ENCODE measurements at places on chromosomes 1 and 21. TPM values are rescaled to one million over a fixed set of nuclear protein-coding genes. Genes with fewer than 3 reads are reported as not detected.

TMEM35B gene
- 27.5 TPM for total RNA-seq

EVI5 gene
- 47.7 TPM for total RNA-seq

TMCC2 gene
- total RNA-seq = 3.0 TPM

AGBL4 gene
- not detected for total RNA-seq
